ENCODE measurements at places on chromosomes 13 and 19.

GRCh38 chr19:18586306-18586705, 2.3 kb upstream of the REX1BD start:
- DNase-seq = no peak

- no peak for DNase-seq
Measured at GRCh38 chr13:26722321-26722720, 38.3 kb downstream of the GPR12 start.

- DNase-seq = no peak
Measured at GRCh38 chr13:39676315-39676876, 20.9 kb downstream of the COG6 start.

DNA sequence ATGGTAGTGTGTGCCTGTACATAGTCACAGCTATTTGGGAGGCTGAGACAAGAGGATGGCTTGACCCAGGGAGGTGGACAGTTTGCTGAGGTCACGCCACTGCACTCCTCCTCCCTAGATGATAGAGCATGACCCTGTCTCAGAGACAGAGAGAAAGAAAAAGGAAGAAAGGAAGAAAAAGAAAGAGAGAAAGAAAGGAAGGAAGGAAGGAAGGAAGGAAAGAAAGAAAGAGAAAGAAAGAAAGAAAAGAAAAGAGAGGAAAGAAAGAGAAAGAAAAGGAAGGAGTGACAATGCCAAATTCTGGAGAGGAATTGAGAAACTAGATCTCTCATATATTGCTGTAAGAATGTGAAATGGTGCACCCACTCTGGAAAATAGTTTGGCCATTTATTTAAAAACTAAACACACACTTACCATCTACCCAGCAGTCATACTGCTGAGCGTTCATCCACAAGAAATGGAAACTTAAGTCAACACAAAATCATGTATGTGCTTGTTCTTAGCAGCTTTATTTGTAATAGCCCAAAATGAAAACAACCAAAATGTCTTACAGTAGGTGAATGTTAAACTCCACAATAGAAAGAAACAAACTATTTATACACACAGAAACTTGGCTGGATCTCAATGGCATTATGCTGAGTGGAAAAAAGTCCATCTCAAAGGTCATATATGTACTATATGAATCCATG, 7.5 kb downstream of the TEX101 start:
- DNase-seq = no peak

- DNase-seq = peak; percentile 94
Measured at GRCh38 chr19:48795055-48795684, 15.7 kb downstream of the BCAT2 start.

- no peak for DNase-seq
Measured at GRCh38 chr19:12984143-12984627, 11.1 kb upstream of the NFIX start.

DNA sequence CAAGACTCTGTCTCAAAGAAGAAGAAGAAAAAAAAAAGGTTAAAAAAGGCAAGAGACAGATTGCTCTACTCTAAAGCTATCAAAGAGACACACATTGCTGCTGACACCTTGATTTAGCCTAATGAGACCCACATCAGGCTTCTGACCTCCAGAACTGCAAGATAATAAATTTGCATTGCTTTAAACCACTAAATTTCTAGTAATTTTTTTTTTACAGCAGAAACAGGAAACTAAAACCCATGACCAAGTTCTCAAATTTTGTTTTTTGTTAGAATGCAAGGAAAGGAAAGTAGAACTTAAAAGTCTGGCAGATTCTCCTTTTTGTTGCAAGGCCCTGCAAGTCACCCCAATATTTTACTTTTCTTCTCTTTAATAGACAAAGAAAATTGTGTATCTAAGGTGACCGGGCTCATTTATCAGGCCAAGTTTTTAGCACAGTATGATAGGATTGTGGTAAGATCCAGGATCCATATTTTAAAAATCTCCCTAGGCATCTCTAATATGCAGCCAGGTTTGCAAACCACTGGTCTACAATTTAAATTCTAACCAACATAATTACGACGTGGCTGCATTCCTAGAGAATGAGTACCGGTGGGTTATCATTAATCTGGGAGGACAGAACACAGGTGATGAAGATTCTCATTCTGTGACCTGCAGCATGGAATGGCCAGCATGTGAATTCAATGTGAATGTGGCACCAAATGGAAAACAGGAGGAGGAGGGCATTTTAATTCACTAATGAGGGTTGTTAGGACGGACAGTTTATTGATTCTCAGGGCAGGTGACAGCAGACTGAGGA, 56.7 kb upstream of the MED4 start:
- no peak for DNase-seq

- DNase-seq = no peak
Measured at GRCh38 chr19:30513082-30513411, 140.9 kb downstream of the ZNF536 start.

DNA sequence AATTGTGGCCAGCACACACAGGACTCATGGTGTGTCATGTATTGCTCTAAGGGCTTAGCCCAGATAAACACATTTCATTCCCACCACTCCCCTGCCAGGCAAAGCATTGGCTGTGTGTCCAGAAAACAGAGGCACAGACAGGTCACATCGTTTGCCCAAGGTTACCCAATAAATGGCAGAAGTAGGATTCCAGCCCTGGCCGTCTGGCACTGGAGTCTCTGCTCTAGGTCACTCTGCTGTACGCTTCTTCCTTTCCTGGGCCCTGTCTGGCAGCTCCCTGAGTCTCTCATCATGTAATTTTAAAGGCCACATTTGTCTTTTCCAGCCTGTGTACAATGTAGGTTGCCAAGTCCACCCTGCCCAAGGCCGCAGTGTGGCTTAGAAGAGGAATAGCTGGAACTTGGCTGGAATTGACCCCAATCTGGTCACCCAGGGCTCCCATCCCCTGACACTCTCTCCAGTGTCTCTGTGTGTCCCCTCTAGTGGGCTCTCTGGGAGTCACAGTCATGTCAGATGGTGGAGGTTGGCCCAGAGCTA, 264.5 kb upstream of the TSHZ3 start:
- DNase-seq = no peak

DNA sequence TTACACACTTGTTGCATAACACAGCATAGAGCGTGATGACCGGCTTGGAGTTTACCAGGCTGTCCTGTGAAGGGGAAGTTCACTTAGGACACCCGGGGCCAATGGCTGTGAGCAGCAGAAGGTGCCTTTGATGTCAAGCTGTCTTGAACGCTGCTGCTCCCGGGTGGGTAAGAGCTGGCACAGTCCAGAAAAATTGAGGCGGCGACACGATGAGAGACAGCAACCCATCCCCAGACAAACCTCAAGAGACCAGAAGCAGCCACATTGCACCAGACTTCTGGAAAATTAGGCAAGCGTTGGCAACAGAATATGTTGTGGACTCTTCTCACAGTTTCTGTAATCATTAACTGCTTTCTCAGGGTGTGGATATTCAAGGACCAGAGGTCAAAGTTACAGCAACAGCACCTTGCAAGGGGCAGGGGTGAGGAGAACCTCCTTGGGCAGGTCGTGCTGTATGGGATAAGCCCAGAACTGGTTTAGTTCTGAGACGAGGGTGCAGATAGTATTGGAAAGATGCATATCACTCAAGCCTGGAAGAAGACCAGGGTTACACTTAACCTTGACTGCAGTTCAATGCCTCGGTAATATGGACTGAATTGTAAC, 10.1 kb downstream of the NFILZ start:
- no peak for DNase-seq

DNA sequence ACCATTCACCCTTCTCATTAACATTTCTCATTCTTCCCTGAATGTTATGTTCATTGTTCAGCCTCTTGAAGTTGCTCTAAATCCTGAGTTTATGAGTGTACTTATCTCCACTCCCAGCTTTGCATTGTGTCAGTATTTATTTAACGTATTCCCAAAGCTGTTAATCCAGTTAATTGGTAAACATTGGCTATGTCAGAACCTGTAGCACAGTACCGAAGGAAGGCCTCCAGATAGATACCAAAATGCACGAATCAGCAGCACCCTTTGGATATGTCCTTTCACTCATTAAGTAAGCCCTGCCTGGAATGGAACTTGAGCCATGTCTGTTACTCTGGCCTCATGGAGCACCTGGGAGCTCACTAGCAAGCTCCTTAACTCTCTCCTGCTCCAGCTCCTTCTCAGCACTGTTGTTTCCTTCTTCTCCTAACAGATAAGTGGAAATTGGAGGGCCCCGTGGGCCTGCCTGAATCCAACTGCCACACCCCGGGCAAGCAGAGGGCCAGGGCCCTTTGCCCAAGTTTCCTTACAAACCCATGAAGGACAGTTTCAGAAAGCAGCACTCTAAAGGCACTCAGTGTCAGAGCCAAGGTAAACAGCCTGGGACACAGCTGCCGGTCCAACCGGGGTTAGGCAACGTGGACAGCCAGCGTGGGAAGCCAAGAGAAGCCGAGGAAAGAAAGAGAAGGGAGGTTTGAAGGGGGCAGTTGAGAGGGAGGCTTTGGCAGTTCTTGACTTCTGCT, 155.0 kb upstream of the SERP2 start:
- DNase-seq = no peak

Measured in WTC11 (cell line).